Occipital lobe (tissue), 3 donors: ENCODE measurements at places on chromosomes 1 and 21. TPM values are rescaled to one million over a fixed set of nuclear protein-coding genes. Genes with fewer than 3 reads are reported as not detected.
A peak's percentile ranks its signal among the peaks of the same experiment; 100 is the strongest.

DNA sequence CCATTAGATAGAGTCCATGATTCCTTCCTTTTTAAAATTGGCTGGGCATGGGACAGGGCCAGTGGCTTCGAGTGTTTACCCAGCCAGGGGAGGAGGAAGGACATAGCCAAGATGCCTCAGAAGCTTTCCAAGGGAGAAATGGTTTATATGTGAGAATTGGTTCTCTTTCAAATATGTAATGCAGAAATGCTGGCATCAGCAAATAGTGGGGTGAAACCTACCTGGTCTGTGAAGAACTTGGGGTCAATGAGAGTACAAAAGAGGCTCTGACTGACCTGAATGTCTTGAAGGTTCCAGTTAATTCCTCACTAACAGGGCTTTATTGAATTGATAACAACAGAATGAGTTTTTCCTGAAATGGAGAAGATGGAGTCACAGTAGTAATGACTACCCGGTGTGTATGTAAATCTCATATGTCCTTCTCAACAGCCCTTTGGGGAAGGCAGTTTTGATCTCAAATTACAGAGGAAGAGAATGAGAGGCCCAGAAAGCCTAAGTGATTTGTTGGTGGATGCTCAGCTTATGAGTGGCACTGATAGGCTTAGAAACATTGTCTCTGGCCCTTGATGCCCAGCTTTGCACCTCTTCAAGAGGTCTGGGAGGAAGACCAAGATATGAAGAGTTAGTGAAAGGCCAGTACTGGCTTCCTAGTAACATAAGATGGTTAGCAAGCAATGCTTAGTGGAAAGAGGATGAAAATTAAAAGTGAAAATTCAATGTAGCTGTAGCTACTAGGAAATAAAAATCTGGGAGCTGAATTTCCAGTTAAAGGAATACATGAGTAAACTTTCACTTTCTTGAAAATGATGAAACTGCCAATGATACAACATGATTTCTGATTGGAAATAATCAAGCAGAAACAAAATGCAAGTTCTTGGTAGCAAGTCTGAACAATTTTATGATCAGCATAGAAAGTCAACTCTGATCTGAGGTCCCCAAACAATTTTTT is 2.7 kb downstream of the ATF3 start:
- DNase-seq = no peak

DNA sequence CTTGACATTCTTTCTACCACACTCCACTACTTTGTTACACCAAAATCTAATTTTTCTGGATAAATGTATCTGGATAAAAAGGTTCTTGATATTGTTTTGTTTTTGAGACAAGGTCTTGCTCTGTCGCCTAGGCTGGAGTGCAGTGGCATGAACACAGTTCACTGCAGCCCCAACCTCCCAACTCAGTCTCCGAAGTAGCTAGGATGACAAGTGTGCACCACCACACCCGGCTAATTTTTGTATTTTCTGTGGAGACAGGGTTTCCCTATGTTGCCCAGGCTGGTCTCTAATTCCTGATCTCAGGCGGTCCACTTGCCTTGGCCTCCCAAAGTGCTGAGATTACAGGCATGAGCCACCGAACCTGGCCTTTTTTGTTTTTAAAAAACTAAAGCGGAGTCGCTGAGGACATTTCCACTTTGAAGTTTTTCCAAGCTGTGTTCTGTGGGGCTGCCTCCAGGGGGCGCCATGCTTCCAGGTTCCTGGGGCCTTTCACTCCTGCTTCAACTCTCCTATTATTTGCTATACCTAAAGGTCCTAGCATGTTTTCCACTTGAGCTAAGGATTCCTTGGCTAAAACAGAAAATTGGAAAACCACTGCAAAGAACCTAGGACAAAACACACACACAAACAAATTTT is 14.1 kb upstream of the NCMAP start:
- DNase-seq = no peak

DNA sequence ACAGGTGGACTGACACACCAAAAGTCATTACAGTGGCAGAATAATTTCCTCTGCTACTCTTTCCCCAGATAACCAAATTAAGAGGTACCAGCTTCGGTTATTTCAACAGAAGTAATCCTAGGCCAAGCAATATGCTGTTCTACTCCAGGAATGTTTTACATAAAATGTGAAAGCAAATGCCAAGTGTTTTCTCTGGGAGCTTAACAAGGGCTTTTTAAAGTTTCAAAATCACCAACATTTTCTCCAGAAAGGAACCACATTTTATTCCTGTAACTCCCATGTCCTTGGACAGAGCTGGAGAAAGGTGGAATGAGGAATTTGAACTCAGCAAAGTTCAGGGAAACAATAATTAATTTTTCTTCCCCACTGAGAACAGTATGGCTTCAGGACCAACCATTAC is 27.2 kb downstream of the CNN3 start:
- DNase-seq = no peak

DNA sequence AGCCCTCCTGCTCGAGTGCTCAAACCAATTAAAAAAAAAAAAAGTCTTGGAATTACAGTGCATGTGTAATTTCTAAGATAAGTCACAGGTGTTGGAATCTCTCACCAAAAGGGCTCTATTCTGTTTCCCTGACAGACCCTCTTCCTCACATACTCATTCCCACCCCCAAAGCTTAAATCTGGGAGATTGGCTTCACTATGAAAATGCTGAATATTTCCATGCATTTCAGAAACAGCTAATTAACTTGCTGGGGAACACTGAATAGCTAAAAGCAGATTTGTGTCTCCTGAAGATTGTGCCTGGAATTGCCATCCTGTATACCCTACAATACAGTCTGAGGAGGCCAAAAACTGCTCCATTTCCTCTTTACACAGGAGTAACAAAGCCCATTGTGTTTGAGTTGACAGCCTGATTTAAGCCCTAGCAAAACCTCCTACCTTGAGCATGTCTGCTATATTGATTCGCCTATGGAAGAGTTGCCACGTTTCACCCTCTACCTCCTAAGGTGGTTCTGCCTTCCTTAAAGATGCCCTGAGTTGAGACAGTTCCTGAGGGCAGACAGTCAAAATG is 1.4 kb upstream of the PIK3R3 start:
- no peak for DNase-seq

DNA sequence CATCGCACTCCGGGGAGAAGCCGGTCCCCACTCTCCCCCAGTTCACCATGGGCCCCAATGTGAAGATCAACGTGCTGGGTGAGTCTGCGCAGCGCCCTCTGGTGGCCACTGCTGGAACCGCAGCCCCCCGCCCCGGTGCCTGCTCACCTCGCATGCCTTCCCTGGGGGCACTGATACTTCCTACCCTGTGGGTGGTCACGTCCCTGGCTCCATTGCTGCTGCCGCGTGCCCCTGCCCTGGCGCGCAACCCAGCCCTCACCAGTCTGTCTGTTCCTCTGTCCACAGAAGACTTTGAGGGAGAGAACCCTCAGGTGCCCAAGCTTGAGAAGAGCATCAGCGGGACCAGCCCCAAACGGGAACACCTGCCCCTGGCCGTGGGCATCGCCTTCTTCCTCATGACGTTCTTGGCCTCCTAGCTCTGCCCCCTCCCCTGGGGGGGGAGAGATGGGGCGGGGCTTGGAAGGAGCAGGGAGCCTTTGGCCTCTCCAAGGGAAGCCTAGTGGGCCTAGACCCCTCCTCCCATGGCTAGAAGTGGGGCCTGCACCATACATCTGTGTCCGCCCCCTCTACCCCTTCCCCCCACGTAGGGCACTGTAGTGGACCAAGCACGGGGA is 7.6 kb downstream of the EFNA3 start:
- DNase-seq = peak; percentile 35

- DNase-seq = no peak
Measured at GRCh38 chr1:208108213-208108608, 136.0 kb downstream of the PLXNA2 start.

DNA sequence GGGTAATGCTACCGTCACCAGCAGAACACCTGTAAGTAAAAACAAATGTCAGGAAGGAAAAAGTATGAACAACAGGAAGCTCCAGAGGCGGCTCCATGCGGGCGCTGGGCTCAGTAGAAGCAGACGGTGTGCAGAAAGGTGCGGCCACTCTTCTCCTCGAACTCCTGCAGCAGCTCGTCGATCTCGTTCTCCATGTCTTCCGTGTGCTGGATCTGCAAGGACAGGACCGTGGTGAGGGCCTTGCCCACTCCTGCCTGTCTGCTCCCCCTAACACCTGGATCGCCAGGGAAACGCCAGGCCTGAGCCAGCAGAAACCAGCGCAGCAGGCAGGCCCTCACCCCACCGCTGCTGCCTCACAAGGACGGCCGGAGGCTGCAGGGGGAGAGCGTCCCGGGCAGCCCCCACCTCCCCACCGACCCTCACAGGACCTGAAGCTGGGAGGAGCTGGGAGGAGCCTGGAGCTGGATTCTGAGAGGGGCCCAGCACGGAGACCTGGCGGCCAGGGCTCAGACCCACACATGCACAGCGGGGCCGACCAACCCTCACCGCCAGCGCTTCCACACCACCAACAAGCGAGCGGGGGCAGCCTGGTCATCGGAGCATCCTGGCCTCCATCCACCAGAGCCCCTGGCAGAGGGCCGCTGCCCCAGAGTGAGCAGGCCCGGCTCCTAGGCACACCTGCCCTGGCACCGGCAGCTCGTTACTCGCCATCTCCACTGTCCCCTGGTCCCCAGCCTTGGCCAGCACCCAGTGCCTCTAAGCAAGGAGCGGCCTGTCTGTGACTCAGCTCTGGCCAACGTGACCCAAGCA is 1.7 kb upstream of the TMEM240 start:
- DNase-seq = no peak

- no peak for DNase-seq
Measured at GRCh38 chr21:35829067-35829466, 231.3 kb downstream of the SETD4 start.

DNA sequence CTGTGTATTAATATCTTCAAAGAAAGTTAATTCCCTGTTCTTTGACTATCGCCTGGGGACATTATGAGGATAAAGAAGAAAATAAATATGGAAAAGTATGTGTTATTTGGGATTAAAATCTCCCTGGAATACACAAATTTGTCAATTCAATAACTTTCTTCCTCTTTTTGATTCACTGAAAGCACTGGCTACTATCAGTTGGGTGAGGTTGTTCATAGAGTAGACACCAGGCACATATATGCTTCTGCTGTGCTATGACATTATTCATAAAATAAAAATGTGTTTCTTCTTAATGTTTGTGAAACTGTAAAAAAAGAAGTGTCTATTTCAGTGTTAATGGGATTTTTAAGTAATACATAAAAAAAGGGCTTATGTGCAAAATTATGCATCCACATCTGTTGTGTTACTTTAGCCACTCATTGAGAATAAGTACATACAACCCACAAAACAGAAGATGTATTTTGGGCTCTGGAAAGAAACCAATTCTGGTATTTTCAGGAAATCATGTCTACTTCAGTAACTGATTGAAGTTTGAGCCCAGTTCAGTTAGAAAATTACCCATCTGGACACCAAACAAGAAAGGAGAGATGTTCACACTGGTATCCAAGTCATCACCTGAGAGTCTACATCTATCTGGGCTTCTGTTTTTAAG is 169.4 kb downstream of the GABPA start:
- DNase-seq = no peak

GRCh38 chr1:6531996-6532395 is 22.3 kb downstream of the NOL9 start:
- DNase-seq = no peak

GRCh38 chr1:201400852-201401230 is 1.7 kb upstream of the LAD1 start:
- no peak for DNase-seq

DNA sequence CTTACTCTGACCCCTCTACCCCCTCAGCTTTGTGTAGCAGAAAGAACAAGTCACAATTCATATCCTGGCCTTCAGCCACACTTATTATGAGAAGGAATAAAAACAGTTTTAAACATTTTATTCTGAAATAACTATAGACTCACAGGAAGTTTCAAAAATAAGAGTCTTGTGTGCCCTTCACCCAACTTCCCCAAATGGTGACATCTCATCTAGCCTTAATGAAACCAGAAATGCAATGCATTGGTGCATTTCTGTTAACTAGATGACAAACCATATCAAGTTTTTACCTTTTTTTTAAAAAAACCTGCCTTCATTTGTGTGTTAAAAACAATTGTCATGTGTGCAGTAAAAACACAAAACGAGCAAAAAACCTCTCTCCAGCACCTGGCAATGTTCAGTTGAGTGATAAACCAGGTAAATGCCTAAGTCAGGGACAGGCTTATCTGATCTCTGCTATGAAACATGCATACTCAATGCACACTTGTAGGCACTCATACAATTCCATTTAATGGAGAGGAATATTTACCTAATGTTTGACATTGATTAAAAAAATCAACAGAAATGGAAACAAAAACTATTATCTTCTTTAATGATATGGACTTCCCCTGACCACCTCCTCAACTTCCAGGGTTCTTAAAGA is 51.5 kb downstream of the SH3BGR start:
- no peak for DNase-seq

The RHOC gene
- total RNA-seq = 37.6 TPM

The KRTAP10-3 gene
- total RNA-seq = not detected

The ZC3H12A gene
- total RNA-seq = 0.47 TPM

The NUP210L gene
- total RNA-seq = under 0.01 TPM

The OLIG2 gene
- total RNA-seq = 23.9 TPM
